ENCODE measurements at places on chromosomes 13 and 19. TPM values are rescaled to one million over a fixed set of nuclear protein-coding genes. Genes with fewer than 3 reads are reported as not detected.

PEX11G gene
- total RNA-seq = 5.6 TPM

DNA sequence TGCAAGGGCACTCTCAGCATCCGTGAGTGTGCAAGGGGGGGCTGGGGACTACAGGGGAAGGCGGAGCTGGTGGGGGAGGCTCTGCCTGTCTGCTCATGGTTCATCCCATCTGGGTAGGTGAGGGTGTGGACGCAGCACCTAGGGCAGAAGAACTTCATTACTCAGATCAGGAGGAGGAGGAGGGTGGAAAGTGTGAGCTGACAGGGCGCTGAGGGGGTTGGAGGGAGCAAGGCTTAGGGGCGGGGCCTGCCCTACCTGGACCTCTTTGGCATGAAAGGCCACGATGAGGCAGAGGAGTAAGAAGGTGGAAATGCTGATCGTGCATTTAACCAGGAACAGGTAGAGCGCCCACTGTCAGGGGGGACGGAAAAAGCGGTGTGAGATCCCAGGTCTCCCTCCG is 4.5 kb downstream of the KCNN4 start:
- no peak for ATAC-seq

DNA sequence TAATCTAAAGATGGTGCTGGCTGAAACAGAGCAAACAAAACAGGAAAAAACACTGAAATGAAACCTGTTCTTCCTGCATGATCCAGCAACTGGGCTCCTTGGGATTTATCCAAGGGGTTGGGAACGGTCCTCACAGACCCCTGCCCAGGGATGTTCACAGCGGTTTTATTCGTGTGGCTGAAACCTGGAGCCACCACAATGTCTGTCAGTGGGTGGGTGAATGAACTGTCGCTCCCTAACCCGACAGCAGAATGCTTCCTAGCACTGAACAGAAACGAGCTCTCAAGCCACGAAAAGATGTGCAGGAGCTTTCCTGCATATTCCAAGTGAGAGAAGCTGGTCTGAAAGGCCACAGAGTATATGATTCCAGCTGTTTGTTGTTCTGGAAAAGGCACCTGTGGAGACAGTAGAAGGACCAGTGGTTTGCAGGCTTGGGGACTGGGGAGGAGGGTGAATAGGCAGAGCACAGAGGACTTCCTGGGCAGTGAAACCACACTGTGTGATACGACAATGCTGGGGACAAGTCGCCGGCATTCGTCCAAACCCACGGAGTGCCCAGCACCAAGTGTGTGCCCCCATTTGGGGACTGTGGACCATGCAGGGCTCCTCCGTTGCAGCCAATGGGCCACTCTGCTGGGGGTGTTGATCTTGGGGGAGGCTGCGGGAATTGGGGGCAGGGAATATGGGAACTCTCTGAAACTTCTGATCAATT is 73.9 kb downstream of the TEX29 start:
- no peak for ATAC-seq

GRCh38 chr13:48571126-48571913 is 38.4 kb upstream of the RCBTB2 start:
- peak; percentile 28 for ATAC-seq

DNA sequence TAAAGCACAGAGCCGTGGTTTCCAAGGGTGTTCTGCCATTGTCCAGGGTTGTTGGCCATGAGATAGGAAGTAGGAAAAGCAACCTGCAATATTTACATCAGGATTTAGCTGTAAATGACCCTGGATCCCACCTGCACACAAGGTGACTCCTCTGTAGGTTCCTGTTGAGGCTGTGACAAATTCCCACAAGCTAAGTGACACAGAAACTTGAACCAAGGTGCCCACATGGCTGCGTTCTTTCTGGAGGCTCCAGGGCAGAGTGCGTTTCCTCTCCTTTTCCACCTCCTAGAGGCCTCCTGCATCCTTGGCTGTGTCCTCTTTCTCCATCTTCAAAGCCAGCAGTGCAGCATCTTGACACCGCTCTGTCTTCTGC is 11.9 kb downstream of the CEACAM21 start:
- no peak for ATAC-seq

GRCh38 chr13:51125495-51126226 is 14.6 kb upstream of the C13orf42 start:
- peak; percentile 86 for ATAC-seq

ZNF235 gene
- 5.1 TPM for total RNA-seq

GRCh38 chr19:7788178-7788932 is 25.3 kb downstream of the CLEC4M start:
- no peak for ATAC-seq

ARID3A gene
- total RNA-seq = 5.8 TPM

CACNG6 gene
- 1.8 TPM for total RNA-seq

APOE gene
- 119 TPM for total RNA-seq

SLC6A16 gene
- 0.51 TPM for total RNA-seq

Data from motor neuron (in vitro differentiated cells).